ENCODE measurements at places on chromosomes 2 and 18.

DNA sequence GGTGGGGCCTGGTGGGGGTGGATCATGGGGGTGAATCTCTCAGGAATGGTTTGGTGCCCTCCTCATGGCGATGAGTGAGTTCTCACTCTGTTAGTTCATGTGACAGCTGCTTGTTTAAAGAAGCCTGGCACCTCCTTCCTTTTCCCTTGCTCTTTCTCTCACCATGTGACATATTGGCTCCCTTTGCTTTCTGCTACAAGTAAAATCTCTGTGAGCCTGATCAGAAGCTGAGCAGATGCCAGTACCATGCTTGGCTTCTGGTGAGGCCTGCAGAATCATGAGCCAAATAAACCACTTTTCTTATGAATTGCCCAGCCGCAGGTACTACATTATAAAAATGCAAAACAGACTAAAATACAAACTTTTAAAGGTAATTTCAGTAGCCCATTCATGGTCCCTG lies 73.4 kb upstream of the TEX51 start:
- no peak for DNase-seq

DNA sequence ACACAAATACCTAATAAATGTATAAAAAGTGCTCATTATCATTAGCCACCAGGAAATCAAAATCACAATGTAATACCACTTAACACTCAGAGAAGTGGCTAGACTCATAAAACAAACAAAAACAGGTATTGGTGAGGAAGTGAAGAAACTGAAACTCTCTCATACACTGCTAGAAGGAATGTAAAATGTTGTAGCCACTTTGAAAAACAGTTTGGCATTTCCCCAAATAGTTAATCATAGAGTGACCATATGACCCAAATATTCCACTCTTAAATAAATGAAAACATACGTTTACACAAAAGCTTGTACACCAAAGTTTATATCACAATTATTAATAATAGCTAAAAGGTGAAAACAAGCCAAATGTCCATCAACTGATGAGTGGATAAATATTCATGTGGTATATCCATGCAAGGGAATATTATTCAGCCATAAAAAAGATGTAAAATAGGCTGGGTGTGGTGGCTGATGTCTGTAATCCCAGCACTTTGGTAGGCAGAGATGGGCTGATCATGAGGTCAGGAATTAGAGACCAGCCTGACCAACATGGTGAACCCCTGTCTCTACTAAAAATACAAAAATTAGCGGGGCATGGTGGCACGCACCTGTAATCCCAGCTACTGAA lies 86.2 kb upstream of the COL5A2 start:
- no peak for DNase-seq

GRCh38 chr2:104975851-104976250 lies 62.0 kb upstream of the MRPS9 start:
- no peak for DNase-seq

DNA sequence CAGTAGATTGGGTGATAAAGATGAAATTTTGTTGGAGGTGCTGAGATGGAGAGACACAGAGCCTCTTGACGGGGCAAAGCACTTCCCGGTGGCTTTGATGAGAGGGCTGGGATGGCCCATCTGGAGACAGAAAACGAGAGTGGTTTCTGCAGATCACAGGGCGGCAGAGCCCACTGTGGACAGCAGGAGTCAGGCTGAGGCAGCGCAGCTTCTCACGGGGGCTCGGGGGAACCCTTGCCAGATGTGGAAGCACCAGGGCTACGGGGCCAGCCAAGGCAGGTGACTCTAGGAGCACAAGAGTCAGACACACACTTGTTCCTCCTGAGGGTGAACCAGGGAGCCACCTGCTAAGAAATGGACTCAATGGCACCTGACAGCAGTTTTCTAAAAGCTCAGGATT lies 78.5 kb downstream of the TPO start:
- DNase-seq, result no peak

DNA sequence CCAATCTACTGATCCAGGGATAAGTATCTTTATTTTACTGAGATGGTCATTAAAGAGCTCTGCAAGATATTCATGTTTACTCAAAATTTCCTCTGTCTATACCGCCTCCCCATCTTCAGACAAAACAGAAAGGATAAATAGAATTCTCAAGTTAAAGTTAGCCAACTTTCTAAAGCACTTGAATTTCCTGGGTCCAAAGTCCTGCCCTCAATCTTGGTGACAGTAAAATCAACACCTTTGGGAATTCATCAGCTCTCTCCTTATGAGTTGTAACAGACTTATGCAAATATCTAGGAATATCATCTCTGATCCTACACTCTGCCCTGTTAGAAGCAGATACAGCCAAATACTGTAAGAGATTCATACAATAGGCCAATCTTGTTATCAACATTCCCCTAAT lies 122.5 kb upstream of the HAAO start:
- DNase-seq, result no peak

DNA sequence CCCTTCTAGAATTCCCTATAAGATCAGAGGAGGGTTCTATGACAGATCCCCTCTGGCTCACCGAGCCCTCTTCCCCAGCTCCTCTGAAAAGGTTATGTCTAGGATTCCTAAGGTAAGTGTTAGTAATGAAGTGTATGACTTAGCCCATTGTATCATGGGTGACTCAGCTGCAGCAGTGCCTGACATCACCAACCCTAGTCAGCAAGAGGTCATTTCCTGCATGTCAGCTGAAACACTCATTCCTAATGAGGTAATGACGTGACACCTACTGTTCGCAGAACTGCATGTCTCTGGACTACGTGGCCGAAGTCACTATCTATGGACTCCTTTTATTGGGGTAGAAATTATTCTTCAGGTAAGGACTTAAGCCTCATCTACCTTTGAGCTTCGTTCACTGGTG lies 196.1 kb upstream of the MYT1L start:
- DNase-seq, result no peak

DNA sequence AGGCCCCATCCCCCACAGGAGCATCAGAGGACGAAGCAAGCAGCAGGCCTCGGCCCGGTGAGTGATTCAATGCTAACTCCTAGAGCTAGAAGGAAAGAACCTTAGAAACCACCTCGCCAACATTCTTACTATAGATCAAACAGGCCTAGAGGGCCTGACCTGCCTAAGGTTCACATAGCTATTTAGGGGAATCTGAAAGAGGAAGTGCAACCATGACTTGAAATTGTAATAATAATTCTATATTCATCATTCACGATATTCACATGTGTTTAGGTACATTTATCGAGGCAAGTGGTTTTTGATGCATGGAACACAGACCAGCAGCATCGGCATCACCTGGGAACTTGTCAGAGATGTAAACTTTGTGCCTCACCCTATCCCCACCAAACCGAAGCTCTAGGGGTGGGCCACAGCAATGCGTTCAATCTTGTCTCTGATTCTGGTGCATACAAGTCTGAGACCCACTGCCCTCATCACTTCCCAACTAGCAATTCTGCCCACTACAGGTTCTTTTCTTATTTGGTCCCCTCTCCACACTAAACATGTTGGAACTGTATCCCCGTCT lies 78.0 kb upstream of the DNMT3A start:
- DNase-seq, result no peak

DNA sequence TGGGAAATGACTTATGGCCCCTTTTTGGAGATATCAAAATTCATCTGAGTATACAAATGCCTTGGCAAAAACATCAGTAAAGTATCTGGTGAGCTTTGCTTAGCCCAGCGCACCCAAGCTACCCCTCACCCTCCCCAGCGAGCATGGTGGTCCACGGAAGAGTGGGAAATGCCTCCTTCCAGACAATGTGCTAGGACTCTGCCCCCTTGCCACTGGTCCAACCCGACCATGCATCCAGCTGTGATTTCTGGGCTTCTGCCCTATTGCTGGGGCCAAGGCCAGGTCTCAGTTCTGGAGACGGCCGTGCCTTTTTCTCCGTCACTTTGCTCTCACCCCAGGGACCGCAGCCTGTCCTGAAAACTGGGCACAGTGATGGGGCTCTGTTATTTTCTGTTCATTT lies 31.8 kb upstream of the CCL20 start:
- DNase-seq, result no peak

DNA sequence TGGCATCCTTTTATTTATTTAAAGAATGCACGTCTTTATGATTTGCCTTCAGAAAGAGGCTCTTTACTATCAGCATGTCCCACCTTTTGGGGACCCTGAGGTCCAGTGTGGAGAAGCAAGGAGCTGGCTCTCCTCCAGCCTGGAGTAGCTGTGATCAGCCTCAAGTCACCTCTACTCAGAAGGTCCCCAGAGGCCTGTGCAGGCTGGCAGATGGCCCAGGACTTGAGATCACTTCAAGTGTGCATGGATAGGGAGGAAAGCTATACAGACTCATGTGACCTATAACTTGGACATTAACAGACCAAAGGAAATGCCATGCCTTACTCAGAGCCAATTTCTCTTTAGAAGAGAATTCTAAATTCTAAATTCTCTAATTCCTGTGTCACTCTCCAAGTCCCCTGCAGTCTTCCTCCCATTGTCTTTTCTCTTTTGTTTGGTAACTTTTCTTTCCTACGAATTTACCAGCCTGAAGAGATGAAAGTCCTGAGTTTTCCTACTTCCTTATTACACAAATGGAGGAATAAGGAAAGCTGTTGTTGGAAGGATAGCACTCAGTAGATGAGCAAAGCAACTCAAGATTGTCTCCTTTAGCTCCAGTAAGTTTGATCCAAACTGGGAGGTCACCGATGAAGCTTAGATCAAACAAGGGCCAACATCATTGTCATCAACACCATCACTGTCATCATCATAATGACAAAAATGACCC lies 163.9 kb downstream of the GFPT1 start:
- peak; percentile 4 for DNase-seq

- DNase-seq, result no peak
Measured at GRCh38 chr2:181763423-181763822, 83.1 kb upstream of the NEUROD1 start.

- no peak for DNase-seq
Measured at GRCh38 chr2:232942831-232943230, 70.2 kb downstream of the NGEF start.

DNA sequence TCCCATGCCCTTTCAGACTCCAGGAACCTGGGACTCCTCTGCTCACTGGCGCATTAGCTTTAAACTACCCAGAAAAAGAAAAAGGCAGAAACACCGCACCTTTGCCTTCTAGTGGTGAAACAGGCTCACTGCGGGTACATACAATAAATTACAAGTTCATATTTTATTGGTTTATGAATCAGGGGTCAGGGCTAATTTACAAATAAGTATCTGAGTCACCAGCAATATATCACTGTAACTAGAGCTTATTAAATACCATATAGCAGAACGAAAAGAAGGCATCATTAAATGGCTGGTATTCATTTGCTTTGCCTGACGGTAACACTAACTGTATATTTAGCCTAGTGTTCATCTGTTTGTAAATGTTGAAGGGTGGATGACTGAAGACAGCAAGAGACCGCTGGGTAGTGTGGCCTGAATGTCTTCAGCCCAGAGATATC lies 26.9 kb upstream of the DTNB start:
- DNase-seq, result peak; percentile 46

- DNase-seq, result no peak
Measured at GRCh38 chr18:59060551-59060950, 79.1 kb upstream of the SEC11C start.

- no peak for DNase-seq
Measured at GRCh38 chr2:197993363-197993762, 189.0 kb downstream of the PLCL1 start.

DNA sequence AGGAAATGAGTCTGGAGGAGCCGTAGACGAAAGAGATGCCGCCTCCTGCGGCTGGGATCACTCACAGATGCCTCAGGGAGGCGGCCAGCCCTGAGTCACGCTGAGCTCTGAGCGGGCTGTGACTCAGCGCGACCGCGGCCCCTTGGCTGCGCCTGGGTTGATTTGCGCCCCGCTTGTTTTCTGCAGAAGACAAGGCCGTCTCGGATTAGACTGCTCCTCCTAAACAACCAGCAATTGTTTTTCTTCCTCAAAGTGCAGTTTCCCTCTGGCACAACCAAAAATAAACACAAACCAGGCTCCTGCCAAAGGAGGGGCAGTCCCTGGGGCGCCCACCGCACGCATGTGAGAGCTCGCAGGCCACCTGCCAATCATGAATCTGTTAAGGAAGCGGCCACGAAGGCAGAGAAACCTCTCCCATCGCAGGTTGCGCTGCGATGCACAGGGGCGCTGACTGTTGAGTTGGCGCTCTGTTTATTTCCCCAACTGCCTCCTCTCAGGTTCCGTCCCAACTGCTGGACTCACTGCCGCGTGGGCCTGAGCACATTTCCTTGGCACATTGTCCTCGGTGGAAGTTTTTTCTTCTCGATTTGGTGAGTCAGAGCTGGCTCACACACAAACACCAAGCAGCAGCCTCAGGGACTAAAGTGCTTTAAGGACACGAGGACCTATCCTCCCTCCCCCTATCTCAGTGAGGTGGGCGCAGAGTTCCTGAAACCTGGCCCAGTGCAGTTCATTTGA lies 85.2 kb upstream of the NDUFV2 start:
- DNase-seq, result no peak

DNA sequence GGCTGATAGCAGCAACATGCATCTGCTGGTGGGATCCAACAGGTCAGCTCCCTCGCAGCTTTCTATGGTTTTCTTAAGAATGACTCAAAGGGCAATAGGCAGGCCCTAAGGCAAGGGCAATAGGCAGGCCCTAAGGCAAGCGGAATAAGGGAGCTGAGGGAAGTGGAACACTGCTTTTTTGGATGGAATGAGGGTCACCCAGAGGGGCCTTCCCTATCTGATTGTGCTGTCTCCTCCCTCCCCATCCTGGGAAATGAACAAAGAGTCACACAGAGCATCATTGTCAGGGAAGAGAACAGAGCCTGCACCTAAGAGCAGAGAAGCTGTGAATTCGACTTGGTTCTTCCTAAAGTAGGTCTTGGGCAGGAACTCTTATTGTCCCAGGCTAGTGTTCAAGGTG lies 43.3 kb upstream of the PTPRM start:
- DNase-seq, result no peak

- DNase-seq, result no peak
Measured at GRCh38 chr2:150208689-150209088, 278.8 kb downstream of the RND3 start.

GRCh38 chr2:209977386-209978239 lies 24.8 kb upstream of the RPE start:
- peak; percentile 27 for DNase-seq

GRCh38 chr2:143254110-143254509 lies 124.9 kb downstream of the ARHGAP15 start:
- DNase-seq, result no peak

DNA sequence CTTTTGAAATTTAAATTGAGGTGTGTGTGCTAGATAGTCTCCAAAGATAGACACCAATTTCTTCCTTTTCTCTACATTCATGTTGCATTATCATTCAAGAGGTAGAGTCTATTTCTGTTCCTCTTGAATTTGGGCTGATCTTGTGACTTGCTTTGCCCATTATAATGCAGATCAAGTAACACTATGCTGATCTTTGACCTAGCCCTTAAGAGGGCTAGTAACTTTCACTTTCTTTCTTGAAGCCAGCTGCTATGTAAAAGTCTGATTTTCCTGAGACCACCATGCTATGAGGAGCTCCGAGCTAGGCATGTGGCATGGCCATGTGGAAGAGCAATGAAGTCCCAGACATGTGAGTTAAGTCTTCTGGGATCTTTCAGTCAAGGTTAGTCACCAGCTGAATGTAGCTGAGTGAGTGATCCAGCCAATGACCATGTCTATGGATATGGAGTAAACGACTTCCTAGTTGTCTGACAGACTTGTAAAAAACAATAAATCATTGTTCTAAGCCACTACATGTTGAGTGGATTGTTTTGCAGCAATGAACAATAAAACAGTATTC lies 189.4 kb upstream of the CWC22 start:
- no peak for DNase-seq

Data from NCI-H1436 (cell line).